Activated CD8-positive, alpha-beta memory T cell treated with anti-CD3 and anti-CD28 coated beads for 24 hours (primary cell): ENCODE measurements at places on chromosomes 2 and 18.

- no peak for DNase-seq
Observed at GRCh38 chr2:55115761-55116597, 65.7 kb upstream of the RTN4 start.

GRCh38 chr2:239392072-239392357 lies 8.8 kb downstream of the HDAC4 start:
- no peak for DNase-seq

GRCh38 chr18:11984091-11984490 lies 2.8 kb downstream of the IMPA2 start:
- DNase-seq = no peak

DNA sequence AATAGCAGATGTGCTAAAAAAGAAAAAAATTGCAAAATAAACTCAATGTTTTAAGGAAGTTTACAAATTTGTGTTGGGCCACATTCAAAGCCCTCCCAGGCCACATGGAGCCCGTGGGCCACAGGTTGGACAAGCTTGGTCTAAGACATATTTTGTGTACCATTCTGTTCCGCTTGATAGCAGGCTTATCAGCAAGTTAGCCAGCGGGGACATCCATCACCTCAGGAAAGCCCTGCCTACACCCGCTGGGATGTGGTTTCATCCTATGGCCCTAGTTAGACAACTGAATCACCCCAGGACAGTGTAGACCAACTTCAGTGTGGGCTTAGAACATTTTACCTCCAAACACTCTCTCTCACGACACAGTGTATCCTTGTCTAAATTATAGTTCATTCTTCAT lies 32.6 kb downstream of the CD8B2 start:
- DNase-seq = no peak

DNA sequence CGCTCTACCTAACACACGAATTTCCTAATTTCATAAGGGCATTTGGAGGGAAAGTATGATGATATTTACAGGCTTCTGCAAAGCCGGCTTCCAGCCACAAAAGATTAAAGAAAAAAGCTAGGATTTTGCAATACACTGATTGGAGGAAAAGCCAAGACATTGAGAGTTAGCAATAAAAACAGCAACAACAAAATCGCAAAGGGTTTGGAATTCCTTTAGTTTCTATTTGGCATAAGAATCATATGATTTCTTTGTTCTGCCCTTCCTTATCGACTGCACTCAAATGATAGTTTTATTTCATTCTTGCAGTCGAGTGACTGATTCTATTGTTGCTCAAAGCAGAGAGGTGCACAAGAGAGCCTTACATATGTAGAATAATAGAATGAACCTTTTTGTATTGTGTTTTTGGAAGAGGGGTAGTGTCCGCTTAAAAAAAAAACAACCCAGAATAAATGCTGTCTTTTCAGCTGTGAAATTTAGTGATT lies 3.9 kb upstream of the ZNF532 start:
- no peak for DNase-seq
